A673 (cell line): ENCODE measurements at places on chromosomes 12 and 14. TPM values are rescaled to one million over a fixed set of nuclear protein-coding genes. Genes with fewer than 3 reads are reported as not detected.

TAS2R30 gene
- 3.5 and 3.7 TPM in 2 replicates for total RNA-seq

CCT2 gene
- total RNA-seq: 519 and 566 TPM in 2 replicates

LMO3 gene
- 36.2 and 37.6 TPM in 2 replicates for total RNA-seq

SLIRP gene
- total RNA-seq: 275 and 318 TPM in 2 replicates

- peak overlapping the region; percentile 35 for H3K4me3 ChIP-seq
- H3K36me3 ChIP-seq: no peaks in the 10 kb centered on the region
- peak; percentile 85 for DNase-seq
- peaks cover 3% of the 10 kb centered on the region for H3K4me1 ChIP-seq
- H3K27me3 ChIP-seq: no peaks in the 10 kb centered on the region
These were observed 40.0 kb upstream of the SRSF5 start for GRCh38 chr14:69726761-69727511.

- H3K36me3 ChIP-seq: no peaks in the 10 kb centered on the region
- no peak overlapping the region for H3K4me3 ChIP-seq
- H3K27ac ChIP-seq: no peak overlapping the region
- H3K4me1 ChIP-seq: no peaks in the 10 kb centered on the region
- DNase-seq: no peak
These were observed 281.7 kb downstream of the ALG10 start for GRCh38 chr12:34304001-34304400.

- peaks cover 13% of the 10 kb centered on the region for H3K27me3 ChIP-seq
- H3K4me1 ChIP-seq: no peaks in the 10 kb centered on the region
- DNase-seq: no peak
- no peak overlapping the region for H3K27ac ChIP-seq
- no peaks in the 10 kb centered on the region for H3K36me3 ChIP-seq
These were observed 890 bp downstream of the KRT71 start for GRCh38 chr12:52552055-52552454.

- no peak overlapping the region for H3K4me3 ChIP-seq
- H3K27me3 ChIP-seq: no peaks in the 10 kb centered on the region
- DNase-seq: no peak
- H3K36me3 ChIP-seq: peaks cover 51% of the 10 kb centered on the region
These were observed 23.8 kb downstream of the ZNF891 start for GRCh38 chr12:133106253-133106652.

- H3K4me3 ChIP-seq: no peak overlapping the region
- peaks cover 31% of the 10 kb centered on the region for H3K4me1 ChIP-seq
- H3K27me3 ChIP-seq: no peaks in the 10 kb centered on the region
- H3K27ac ChIP-seq: no peak overlapping the region
These were observed 6.3 kb downstream of the PPFIBP1 start for GRCh38 chr12:27530157-27530922.

- H3K27me3 ChIP-seq: no peaks in the 10 kb centered on the region
- H3K27ac ChIP-seq: peak overlapping the region; percentile 51
- peak; percentile 73 for DNase-seq
- H3K36me3 ChIP-seq: no peaks in the 10 kb centered on the region
- H3K4me1 ChIP-seq: peaks cover 52% of the 10 kb centered on the region
These were observed 21.8 kb upstream of the KRT78 start for GRCh38 chr12:52870361-52871290.

DNA sequence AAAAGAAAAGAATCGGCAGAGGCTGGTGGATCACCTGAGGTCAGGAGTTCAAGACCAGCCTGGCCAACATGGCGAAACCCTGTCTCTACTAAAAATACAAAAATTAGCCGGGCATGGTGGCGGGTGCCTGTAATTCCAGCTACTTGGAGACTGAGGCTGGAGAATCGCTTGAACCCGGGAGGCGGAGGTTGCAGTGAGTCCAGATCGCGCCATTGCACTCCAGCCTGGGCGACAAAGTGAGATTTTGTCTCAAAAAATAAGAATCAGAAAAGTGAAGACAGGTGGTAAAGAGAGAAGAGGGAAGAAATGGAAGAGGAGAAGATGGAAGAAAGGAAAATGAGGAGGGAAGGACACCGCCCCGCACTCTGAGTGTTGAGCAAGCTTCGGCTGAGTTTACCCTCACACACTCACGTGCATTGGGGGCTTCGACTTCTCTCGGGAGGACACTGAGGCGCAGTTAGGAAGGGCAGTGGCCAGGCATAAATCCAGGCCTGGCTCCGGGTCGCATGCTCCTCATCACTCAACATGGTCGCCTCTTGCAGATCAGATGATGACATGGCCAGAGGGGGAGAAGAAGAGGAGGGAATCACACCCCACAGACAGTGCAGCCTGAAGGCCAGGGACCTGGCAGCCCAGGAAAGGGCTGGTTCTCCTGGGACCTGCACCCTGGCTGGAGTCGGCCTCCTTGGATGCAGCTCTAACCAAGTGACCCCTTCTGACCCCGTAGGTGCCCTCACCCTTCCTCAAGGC, 61.1 kb downstream of the PRMT8 start:
- no peak overlapping the region for H3K4me3 ChIP-seq
- no peaks in the 10 kb centered on the region for H3K4me1 ChIP-seq
- H3K27me3 ChIP-seq: peaks cover 17% of the 10 kb centered on the region
- no peak for DNase-seq

DNA sequence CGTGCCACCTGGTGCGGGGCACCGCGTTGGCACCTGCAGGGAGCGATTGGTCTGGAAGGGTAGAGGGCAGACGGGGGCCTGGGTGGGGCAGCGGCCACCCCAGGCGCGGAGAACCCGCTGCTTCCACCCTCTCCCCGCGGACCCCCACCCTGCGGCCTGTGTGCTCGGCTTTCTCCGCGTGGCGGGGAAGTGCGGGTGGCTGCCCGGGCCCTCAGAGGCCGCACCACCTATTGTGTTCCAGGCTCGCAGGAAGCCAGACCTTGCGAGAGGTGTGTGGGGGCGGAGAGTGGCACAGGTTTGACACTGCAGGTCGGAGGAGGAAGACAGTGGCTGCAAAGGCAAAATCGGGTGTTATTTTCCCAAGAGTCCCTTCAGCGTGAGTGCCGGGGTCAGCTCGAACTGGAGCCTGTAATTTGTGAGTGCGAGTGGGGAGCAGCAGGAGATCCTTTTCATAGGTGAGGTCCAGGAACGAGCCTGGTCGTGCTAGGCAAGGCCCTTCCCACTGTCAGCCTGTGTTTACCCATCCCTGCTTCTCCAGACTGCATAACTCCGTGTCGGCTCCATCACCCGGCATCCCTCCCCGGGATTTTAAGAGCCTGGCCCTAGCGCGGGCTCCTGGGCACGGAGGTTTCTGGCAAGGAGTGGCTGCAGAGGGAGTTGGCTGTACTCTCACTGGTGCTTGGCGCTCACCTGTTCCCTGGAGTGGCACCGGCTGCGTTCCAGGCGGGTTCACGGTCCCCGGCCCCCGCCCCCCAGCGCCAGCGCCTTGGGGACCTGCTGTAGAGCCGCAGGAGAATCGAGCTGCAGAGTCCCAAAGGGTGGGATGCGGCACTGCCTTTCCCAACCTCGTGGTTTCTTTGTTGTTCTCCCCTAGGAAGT, 935 bp downstream of the TBC1D30 start:
- peaks cover 75% of the 10 kb centered on the region for H3K27me3 ChIP-seq
- H3K36me3 ChIP-seq: no peaks in the 10 kb centered on the region
- peaks cover 4% of the 10 kb centered on the region for H3K4me1 ChIP-seq

DNA sequence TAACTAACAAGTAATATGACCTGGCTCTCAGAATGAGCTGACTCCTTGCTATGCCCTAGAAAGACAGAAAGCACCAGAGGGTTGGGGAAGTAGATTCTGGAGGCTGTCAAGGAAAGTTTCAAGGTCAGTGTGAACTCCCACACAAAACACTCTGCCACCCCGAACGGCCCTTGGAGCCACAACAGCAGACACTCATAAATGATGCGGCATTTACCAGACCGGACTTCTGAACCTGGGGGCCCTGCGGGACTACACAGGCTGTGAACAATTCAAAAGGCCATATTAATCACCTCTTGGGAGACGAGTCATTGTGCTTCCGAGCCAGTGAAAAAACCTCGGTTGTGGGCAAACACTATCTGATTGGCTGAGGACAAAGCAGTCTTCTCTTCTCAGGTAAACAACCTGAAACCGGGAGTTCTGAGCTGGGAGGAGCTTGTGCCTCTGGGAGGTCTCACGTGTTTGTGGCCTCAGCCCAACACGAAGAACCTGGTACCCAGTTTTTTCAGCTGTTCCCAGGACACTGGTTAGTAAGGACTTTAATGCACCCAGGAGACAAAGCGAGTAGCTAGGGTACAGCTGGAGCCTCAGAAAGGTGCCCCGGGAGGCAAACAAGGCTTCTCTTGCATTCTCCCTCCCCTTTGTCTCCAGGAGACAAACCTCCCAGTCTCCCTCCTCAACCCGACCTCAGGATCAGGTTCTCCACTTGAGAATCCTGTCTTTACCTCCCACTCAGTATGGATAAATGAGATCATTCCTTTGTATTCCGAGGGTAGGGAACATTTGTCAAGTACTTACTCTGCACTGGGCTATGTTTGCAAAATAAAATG, 35.3 kb downstream of the VWF start:
- DNase-seq: no peak
- no peaks in the 10 kb centered on the region for H3K27me3 ChIP-seq
- H3K27ac ChIP-seq: no peak overlapping the region
- H3K4me1 ChIP-seq: no peaks in the 10 kb centered on the region
- no peaks in the 10 kb centered on the region for H3K36me3 ChIP-seq

- no peak overlapping the region for H3K27ac ChIP-seq
- no peaks in the 10 kb centered on the region for H3K27me3 ChIP-seq
- no peaks in the 10 kb centered on the region for H3K4me1 ChIP-seq
- H3K4me3 ChIP-seq: no peak overlapping the region
- no peaks in the 10 kb centered on the region for H3K36me3 ChIP-seq
These were observed 29.6 kb downstream of the ADIPOR2 start for GRCh38 chr12:1720494-1720893.

- H3K27ac ChIP-seq: no peak overlapping the region
- no peaks in the 10 kb centered on the region for H3K4me1 ChIP-seq
- no peak for DNase-seq
- H3K27me3 ChIP-seq: no peaks in the 10 kb centered on the region
These were observed 93.3 kb downstream of the RIMBP2 start for GRCh38 chr12:130622803-130623202.

- no peaks in the 10 kb centered on the region for H3K36me3 ChIP-seq
- no peak overlapping the region for H3K4me3 ChIP-seq
- no peaks in the 10 kb centered on the region for H3K27me3 ChIP-seq
- no peak overlapping the region for H3K27ac ChIP-seq
- no peak for DNase-seq
- H3K4me1 ChIP-seq: no peaks in the 10 kb centered on the region
These were observed 172.6 kb downstream of the PRKCH start for GRCh38 chr14:61494018-61494417.
